ENCODE measurements at places on chromosomes 5 and 9. TPM values are rescaled to one million over a fixed set of nuclear protein-coding genes. Genes with fewer than 3 reads are reported as not detected.

The SPATA31D4 gene
- not detected for total RNA-seq

The DPYSL3 gene
- 20.7 TPM for total RNA-seq

The CSNK1A1 gene
- total RNA-seq: 180 TPM

The ARID3C gene
- not detected for total RNA-seq

The NEURL1B gene
- 24.0 TPM for total RNA-seq

The CNTNAP3 gene
- total RNA-seq: 9.9 TPM

The INIP gene
- total RNA-seq: 15.2 TPM

The SPATA31A3 gene
- total RNA-seq: not detected

The OTP gene
- total RNA-seq: not detected

The CSF1R gene
- 15.5 TPM for total RNA-seq

The ASPN gene
- total RNA-seq: 17.5 TPM

DNA sequence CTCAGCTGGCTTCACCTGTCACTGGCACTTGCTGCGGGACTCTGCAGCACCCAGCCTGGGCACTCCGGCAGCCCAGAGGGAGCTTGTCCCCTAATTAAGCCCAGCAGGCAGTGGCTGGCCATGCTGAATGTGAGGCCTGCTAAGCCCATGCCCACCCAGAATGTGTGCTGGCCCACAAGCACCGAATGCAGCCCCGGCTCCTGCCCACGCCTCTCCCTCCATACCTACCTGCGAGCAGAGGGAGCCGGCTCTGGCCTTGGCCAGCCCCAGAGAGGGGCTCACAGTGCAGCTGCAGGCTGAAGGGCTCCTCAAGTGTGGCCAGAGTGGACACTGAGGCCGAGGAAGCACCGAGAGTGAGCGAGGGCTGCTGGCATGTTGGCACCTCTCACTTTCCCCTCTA, 32.4 kb upstream of the SUB1 start:
- DNase-seq: no peak

- DNase-seq: no peak
Observed at GRCh38 chr5:111830333-111830732, 73.3 kb upstream of the NREP start.

- DNase-seq: peak; percentile 68
Observed at GRCh38 chr9:113614843-113615648, 151.5 kb downstream of the RGS3 start.

DNA sequence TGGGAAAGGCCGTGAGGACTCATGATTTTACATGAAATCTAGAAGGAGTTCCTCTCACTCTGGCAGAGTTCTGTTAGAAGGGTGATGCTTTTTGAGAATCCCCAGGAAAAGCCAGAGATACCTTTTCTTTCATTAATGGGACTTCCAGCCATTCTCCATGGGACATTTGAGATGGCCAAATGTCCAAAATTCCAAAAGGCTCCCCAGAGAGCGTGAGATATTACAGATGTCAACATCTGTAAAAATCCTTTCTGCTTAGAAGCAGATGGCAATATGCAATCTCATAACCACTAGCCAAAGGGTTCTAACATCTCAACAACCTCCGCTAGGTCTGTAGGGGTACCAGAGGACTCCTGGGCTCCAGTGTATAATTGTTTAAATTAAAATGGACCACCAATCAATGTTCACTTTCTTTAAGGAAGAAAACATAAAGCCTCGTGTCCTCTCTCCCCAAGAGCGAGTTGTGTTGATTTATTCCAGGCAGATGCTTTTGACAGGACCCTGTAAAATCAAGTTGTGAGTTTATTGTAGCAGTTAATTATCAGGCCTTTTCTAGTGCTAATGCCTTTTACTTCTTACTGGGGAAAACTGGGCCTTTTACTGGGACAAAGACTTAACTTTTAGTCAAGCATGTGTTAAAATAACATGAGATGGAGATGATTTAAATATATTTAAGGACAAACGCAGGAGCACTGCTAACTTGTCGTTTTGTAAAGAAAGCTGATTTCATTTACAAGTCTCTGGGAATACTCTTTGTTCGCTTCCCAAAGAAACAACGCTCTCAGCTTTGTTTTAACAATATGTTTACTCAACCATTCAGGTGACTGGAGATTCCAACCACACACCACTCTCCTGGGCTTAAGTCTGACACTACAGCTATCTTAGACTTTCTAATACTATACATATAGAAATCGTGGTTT, 4.8 kb downstream of the GAS1 start:
- no peak for DNase-seq

- DNase-seq: no peak
Observed at GRCh38 chr5:135161221-135161620, 127.2 kb upstream of the PITX1 start.

DNA sequence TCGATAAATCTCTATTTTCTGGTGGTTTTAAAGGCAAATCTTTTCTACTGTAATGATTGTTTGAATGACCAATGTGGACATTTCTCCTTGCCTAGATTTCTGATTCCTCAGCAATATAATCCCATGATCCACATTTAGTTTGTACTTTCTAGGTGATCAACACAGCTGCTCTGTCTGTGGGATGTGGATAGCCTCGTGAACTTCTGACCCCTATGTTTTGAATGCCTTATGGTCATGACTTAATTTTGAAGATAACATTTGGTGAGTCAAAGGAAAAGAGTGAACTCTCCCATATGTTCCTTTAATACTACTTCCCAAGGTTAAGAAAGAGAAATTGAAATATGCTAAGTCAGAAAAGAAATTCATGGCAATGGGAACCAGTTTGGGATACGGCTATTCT, 147.5 kb downstream of the CAVIN4 start:
- no peak for DNase-seq

DNA sequence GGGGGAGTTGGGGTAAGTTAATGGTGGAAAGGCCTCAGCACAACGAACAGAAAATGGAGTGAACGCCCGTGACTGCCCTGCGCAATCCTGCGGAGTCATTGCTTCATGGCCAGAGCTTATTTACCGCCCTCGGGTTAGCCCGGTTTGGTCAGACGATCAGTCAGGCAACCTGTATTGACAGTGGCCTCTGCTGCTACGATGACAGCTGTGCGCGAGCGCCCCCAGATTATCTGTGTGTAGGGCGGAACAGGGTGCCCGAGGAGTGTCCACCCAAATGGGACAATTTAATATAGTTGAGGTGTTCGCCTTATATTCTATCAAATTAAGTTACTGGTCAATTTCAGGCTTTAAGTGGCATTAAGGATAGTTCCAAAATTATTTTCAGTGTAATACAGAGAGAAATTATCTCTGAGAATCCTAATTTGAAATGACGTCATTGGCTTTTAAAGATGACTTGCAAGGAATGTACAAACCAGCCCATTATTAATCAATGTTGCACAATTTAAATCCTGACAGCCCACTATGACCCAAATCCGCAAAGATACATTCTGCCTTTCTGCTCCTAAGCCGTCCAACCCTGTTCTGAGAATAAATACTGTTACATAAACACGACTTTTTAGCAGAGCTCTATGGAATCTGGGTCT, 879 bp upstream of the UBQLN1 start:
- peak; percentile 67 for DNase-seq

DNA sequence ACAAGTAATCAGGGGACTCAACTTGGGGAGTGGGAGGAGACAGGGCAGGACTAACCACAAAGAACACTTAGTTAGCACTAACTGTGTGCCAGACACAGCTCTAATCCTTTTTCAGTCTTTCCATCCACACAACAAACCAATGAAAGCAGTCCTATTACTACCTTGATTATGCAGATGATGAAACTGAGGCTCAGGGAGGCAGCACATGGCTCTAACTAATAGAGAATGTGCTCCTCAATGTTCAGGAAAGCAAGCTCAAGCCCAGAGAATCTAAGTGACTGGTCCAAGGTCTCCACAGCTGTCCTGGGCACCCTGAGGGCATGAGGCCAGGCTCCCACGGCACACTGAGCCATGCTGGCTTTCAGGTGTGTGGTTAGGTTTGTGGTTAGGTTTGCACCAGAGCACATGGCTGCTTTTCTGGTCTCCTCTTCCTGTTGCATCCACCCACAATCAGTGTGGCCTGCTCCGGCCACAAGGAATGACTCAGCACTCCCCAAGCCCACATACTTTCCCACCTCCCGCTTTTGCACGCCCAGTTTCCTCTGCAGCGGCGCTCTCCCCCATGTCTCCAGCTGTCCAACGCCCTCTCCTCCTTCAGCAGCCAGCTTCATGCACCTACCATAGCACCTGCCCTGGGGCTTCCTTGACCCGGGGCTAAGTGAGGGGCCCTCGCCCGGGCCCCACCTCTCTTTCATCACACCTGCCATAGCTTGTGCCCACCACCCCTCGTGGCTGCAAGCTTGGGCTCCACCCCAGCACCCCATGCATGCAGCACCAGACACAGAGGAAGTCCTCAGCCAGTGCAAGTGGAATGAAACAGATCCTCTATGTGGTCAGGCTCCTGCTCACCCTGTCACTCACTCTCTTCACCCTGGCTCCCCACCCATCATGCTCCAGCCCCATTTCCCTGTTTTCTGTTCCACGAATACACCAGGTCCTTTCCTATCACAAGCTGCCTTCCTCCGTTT, 133.1 kb downstream of the GABBR2 start:
- DNase-seq: no peak

- peak; percentile 27 for DNase-seq
Observed at GRCh38 chr5:40260361-40260760, 419.4 kb upstream of the PTGER4 start.

DNA sequence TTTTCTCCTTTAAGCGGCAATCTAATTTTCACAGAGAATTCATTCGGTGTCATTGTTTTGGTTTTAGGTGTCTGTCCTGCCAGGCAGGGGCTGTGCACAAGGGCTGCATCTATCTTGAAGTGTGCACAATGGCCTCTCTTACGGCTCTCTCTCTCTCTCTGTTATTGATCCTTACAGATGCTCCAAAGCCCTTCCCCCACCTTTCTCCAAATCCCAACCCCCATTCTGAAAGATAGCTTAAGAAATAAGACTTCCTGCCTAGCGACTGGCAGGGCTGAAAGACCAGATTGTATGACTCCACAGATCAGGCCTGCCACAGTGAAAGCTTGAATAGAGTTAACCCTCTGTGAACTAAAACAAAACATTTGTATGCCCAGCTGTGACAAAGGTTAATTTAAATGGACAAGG, 86.5 kb upstream of the NR5A1 start:
- no peak for DNase-seq

GRCh38 chr5:133438487-133438886, 173.9 kb downstream of the FSTL4 start:
- DNase-seq: no peak

GRCh38 chr5:42579320-42579719, 156.1 kb downstream of the GHR start:
- DNase-seq: no peak

- no peak for DNase-seq
Observed at GRCh38 chr5:114101153-114101552, 260.7 kb upstream of the KCNN2 start.

DNA sequence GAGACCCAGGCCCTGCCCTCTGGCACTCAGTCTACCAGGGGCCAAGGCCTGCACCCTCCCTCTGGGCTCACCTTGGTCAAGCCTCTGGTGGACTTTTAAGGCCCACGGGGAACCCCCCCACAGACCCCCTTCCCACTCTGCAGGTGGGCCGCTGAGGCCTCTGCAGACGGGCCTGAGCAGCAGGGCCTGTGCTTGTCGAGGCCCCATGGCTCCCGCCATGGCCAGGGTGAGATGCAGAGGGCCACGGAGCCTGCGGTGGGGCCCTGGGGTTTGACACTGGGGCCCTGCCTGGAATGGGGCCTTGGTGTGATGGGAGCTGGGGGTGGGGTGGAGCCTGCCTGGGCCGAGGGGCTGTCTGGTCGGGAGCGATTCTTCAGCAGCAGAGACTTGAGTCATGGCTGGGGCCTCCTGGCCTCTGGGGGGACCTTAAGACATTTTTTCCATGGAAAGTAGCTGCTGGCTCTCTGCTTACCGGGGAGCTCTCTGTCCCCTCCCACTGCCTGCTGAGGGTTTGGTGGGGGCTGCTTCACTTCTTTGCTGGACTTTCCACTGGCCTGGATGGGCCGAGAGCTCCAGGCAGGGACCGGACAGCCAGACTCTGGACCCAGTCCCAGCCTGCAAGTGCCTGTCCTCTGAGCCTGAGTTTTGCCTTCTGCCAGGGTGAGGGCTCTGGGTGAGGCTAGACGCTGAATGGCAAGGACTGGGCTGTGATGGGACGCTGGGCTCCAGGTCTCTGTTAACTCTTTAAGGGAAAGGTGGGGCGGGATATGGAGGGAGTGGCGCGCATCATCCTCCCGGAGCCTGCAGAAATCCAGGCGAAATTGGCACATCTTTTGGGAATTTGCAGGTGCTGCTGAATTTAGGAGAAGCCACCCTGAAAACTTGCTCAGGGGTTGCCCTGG, 132.2 kb downstream of the RXRA start:
- no peak for DNase-seq

- DNase-seq: no peak
Observed at GRCh38 chr5:65620021-65620420, 4.1 kb downstream of the TRIM23 start.

GRCh38 chr9:99352826-99353225, 130.7 kb downstream of the SEC61B start:
- no peak for DNase-seq

GRCh38 chr9:78089111-78089510, 57.5 kb upstream of the GNAQ start:
- DNase-seq: no peak

DNA sequence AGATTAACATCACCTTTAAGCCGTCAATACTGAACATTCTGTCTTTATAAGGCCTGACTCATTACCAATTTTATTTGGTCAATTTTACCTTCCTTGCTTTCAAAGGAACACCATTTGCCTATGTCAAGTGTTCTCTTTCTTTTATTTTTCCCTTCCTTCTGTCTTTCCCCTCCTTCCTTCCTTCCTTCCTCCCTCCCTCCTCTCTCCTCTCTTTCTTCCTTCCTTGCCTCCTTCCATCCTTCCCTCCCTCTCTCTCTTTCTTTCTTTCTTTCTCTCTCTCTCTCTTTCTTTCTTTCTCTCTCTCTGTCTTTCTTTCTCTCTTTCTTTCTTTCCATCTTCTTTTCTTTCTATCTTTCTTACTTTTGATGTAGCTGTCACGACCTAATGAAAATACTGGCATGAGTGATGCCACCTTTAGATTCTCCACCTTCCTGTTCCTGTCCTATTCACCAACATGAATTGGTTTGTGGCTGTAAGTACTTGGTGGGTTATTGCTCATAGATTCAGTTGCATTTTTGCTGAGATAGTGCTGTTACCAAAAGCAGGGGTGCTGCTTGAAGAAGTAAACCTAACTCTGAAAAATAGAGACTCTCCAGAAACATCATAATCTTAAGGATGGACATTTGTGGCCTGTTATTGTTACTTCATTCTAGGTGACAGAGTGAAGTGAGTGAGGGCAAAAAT, 33.8 kb downstream of the DOCK8 start:
- no peak for DNase-seq

GRCh38 chr9:88992556-88992955, 1.3 kb downstream of the S1PR3 start:
- DNase-seq: no peak

DNA sequence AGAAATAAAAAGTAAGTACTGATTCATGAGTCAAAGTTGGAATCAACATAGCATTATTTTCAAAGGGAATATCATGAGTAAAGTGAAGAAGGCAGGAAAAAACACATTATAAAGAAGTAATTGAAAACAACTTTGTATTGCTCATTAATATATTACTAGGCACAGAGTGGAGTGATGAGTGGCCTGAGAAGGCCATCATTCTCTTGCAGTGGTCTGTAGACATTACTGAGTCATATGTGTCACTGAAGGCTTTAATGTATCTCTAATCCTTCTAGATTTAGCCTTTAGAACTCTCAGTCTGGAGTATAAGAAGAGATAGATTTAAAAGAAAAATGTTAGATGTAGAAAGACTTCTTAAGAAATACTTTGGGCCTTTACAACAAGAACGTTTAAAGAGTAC, 881.4 kb downstream of the DNAH5 start:
- no peak for DNase-seq

Data from left ventricle myocardium inferior (tissue), 1 donor.